ENCODE measurements at places on chromosomes 1 and 21.

- DNase-seq, result no peak
Measured at GRCh38 chr21:34980423-34981115, 68.5 kb downstream of the RUNX1 start.

DNA sequence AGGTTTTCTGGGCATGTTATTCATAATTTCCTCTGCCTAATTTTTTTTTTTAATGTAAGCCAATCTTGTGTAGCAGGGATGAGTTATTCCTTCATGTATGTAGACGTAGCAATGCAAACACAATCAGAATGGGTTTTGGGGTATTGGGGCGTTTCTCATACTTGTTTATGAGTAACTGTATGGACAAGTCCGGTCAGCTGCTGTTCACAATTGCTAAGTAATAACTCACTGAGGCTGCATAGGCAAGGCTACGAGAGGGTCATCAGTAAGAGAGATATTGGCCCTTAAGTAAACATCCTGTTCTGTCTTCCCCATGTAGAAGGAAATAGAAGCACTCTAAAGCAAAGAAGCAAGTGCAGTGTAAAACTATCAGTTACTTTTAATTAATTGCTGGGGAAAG, 9.5 kb upstream of the TARS2 start:
- no peak for DNase-seq

DNA sequence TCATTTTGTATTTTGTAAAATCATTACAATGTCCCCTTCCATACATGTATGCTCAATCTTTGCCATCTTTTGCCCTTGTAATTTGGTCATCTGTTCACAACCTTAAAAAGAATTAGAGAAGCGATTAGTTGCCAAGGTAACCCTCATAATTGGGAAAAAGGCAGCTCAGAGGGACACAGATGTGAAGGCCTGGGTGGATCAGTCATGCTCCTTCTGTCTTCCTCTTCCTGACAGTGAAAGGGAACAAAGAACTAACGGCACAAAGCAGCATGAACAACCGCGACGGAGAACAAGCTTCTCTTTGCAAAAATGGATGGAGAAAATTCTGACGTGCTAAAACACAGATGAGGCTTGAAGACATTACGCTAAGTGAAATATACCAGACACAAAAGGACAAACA, 78.7 kb upstream of the COG2 start:
- peak; percentile 36 for DNase-seq

GRCh38 chr1:220957233-220957605, 78.0 kb downstream of the HLX start:
- peak; percentile 93 for DNase-seq

DNA sequence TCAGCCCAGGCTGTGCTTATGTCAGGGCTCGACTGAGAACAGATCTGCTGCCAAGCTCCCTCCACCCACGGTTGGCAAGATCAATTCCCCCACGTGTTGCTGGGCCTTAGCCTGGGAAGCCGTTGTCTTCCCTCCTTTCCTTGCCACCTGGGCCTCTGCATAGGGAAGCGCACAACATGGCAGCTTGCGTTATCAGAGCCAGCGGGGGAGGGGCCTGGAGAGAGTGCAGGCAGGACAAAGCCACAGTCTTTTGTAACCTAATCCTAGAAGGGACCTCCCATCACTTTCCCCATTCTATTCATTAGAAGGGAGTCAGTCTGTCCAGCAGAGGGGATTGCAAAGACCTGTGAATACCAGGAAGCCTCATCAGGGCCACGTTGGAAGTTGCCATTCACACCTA, 17.0 kb upstream of the IGSF21 start:
- DNase-seq, result no peak

DNA sequence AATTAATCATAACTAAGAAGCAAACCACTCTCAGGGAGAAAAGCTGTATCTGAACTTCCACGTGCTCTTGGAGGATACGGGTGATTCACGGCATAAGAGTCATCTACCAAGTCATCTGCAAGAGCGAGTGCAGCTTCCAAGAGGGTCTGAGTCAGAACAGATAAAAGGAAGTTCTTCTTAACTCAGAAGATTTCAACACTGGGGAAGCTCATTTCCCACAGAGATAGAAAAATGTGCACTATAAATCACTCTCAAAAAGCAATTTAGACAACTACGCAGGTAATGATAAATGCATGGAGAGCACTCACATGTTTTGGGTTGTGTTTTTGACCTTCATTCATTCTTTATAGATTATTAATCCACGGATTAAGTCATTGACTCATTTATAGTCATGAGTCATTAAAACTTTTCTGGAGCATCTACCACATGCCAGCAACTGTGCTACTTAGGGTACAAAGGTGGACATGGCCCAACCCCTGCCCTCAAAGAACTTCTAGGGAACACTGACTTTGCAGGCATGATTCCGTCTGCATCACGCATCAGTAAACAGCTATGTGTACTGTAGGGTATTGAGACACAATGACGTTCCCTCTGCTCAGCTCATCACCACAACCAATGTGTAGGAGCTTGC, 20.8 kb downstream of the KCNJ15 start:
- peak; percentile 86 for DNase-seq

DNA sequence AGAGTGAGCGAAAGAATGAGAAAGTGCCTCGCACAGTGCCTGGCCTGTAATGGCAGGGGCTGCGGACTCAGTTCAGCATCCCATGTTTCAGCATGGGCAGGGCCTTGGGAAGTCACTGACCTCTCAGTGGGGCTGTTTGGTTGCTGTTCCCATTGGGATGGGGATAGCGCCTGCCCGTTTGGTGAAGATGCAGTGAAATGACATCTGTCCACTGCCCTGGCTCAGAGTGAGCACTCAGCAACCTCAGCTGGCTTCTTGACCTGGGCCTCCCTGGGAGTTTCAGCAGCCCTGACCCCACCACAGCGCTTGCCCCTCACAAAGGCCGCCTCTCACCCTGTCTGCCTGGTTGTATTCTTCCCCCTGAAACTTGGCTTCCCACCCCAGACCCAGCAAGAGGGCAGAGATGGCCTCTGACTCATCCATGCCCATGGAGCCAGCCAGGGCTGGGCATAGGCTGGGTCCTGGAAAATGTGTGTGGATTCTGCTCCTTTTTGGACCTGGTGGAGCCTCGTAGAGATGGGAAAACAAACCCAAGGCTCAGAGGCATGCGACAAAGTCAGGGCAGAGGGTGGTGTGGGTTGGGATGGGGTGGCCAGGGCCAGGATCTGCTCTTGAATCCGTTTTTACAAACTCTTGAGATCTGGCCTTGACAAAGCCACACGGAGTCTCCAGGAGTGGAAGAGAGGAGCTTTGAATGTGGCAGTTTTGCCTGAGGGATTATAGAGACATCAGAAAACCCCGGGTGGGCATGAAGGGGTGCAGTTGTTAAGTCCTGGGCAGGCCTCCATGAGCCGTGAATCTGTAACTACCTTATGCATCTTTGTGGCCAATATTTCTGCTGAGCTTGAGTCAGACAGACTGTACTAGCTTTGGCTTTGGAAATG, 1.2 kb downstream of the XKR8 start:
- DNase-seq, result no peak

DNA sequence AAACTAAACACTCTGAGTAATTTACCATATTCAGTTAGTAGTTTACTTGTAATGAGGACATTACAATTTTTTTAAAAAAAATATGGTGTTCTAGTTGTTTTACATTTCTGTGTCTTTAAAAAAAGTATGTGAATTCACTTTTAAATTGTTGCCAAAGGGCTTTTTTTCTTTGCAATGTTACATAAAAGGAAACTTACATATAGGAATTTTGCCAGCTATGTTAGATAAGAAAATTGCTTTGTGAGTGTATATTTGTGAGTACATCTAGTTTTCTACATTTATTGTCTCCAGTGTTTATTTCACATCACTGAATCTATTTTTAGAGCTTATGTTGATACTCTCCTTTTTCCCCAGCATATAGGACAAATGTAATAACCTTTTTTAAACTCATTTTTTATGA, 206.8 kb downstream of the GPR52 start:
- no peak for DNase-seq

DNA sequence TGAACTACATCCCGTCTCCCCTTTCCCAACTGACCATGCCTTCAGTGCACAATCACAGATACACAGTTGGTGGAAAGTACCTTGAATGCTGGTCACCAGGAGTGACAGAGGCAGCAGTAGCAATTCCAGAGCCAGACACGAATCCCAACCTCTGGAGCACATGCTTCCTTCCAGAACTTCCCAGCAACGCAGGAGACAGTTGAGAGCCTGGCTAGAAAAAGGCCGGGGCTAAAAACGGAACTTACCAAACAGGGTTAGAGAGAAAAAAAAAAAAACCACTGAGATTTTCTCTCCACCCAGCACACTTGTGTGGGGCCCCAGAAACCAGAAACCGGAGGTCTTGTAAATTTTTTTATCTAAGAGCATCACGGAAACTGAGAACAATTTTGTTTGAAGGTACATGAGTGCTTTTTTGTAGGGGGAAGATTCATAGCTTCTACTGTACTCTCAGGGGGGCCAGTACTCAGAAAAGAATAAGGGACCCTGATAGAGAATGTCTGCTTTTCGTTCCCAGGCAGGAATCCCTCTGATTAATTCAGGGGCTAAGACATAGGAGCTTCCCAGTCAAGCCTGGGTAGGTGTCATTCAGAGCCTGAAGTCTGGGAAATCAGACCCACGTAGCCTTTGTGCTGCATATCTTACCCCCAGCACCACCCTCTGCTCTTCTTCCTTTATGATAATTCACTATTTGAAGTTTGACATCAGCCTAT, at the start of gene CD48:
TSS of gene CD48 (minus strand) at position 221 of the 710 bp plus-strand sequence. CDS start at position 162, 59 bp downstream.
- peak; percentile 76 for DNase-seq

- DNase-seq, result no peak
Measured at GRCh38 chr1:214927796-214928195, 154.7 kb upstream of the KCNK2 start.

DNA sequence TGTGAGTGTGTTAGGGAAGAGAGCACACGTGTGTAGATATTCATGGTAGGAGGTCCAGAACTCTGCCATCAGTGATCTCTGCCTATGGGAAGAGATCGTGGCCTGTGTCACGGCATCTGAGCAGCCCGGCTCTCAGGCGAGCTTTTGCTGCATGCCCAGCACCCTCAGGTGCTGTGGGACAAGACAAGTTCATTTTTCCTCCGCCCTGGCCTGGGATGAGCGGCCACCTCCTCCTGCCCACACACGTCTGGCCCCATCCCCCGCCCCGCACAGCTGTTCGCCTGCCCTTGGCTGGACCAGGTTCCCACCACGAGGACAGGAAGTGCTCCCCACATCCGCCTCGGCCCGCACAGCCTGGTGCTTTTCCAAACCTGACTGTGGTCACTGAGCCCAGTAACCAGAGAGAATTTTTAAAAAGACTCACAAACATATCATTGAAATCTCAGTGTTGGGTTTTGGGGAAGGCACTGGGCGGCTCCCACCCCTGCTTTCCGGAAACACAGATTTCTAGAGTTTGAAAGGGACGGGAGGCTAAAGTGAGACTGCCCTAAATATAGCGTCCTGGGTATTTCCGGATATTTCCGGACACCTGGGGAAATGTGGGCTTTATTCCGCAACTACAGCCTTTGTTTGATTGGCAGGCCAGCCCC, 18.0 kb downstream of the BMP8A start:
- peak; percentile 72 for DNase-seq

DNA sequence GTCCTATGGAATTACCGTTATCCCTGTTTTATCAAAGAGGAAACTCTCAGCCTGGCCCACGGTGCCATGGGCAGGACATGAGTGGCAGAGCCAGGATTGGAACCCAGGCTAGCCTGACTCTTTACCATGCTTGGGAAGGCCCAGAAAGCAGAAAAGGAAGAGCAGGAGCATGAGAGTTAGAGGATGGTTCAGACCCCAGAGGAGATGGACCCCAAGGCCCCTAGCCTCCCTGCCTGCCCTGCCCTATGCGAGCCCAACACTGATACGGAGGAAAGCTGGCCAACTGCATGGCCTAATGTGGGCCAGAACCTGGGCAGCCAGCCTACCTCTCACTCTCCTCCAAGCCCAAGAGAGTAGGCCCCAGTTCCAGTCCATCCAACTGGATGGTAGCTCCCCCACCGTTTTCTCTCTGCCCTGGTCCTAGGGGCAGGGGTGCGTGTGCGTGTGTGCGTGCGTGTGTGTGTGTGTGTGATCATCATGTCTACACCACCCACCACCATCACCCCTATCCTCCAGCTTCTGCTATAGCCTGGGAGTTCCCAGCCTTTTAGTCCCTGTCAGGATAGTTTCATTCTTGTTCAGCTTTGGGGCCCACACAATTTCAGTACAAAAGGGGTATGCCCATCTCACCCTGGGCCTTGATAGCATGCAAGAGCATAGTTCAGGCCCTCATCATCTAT, 15.4 kb upstream of the MEX3A start:
- no peak for DNase-seq

DNA sequence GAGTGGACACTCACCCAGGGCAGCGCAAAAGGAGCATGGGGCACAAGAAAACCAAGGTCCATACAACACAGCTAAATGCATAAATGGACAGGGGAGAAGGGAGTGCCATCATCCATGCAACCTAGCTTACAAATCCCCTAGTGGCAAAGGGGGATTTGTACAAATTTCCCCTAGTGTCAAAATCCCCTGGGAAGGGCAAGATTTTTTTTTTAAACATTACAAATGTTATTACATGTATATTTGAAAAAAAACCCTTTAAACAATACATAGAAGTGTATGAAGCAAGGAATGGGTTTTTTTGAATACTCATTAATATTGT, 89.6 kb upstream of the IVNS1ABP start:
- DNase-seq, result no peak

DNA sequence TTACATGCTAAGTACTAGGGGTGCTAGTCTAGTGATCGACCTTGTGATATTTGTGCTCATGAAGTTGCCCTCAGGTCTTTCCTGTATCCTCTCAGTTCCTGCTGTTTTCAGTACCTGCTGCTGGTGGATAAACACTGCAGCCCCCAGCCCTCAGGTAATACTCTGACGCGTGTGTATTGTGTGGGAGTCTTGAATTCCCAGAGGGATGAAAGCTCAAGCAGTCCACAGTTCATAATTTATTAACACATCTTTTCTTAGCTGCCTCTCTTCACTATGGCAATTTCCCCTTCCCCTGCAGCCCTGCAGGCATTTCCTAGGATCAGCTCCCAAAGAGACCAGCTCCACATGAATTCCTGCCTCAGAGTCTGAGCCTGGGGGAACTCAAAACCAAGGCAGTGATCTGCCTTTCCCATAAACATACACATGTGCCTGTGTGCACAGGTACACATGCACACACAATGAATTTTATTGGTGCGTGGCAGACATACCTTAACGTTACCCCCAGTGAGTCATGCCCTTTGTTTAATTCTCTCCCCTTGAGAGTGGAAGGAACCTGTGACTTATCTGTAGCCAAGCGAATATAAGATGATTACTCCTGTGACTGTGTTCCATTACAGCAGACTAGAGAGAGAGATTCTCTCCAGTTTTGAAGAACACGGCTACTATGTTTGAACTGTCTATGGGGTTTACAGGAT, 14.1 kb upstream of the HMGCS2 start:
- DNase-seq, result no peak

DNA sequence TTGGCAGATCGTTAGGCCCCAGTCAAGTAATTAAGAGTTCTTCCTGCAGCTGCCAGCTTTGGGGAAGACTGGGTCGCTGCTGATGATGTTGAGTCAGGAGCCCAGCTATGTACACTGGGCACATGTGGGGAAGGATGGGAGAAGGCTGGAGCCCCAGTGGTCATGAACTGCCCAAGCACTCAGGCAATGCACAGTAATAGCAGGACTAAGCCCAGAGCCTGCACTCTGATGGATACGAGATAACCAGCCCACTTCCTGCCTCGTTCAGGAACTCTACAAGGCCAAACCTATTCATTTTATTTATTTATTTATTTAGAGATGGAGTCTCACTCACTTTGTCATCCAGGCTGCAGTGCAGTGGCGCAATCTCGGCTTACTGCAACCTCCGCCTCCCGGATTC, 81.1 kb upstream of the BTG3 start:
- DNase-seq, result no peak

GRCh38 chr1:115255154-115255553, 82.9 kb downstream of the NGF start:
- DNase-seq, result no peak

- no peak for DNase-seq
Measured at GRCh38 chr1:33273961-33274371, 17.7 kb downstream of the ZNF362 start.

GRCh38 chr1:49346767-49347349, 570.2 kb upstream of the BEND5 start:
- no peak for DNase-seq

Measured in suppressor macrophage (primary cell).